ENCODE measurements at places on chromosomes 12 and 14.

GRCh38 chr12:132502149-132502881, 12.4 kb downstream of the FBRSL1 start:
- DNase-seq, result no peak

DNA sequence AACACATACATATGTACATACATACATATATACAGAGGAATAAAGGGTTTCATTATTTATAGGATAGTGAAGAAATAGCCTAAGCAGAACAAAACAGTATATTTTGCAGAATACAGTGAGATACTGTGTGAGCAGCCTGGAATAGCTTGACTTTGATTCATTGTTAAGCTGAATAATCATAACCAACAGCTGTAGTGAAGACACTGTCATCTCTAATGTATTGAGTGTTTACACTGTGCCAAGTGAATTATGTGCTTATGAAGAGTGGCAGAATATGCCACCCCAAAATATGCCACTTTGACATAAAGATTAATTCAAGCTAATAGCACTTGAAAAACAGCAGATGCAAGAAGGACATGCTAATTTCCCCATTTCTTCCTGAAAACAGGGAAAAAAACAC, 48.2 kb upstream of the LRFN5 start:
- DNase-seq, result no peak

- DNase-seq, result no peak
These were observed 114.2 kb downstream of the STXBP6 start for GRCh38 chr14:24935796-24936195.

DNA sequence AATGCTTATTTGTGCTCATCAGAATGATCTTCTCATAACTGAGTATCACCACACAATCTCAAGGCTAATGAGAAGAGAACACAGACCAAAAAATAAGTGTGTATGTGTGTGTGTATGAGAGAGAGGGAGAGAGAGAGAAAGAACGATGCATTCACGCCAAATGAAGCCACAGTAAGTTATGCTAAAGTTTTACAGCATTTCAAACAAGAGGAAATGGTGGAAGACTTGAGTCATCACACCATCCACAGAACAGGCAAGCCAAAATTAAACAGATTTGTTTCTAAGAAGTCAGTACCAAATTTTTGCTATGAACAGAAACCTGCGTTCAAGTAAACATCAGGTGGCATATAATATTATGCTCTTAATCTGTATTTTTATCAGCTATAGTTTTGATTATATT, 141.2 kb downstream of the MED13L start:
- no peak for DNase-seq

DNA sequence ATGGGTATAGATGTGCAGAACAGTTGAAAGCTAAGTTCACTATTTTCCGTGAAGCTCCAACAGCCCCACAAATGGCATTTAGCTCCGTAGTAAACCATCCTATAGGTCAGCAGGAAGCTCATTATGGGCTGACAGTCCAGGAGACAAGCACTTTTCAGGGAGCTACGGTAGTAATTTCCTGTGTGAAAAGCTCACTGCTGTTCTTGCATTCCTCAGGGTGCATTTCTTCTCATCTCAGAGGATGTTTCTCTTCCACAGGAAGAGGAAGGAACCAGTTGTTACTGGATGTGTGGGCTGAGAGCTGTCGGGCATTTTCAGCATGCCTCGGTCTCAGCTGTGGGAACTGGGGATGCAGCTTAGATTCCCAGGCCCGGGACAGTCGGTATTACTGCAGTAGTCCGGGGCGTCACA, 72.8 kb downstream of the GALNT4 start:
- no peak for DNase-seq

GRCh38 chr14:91059576-91060350, 678 bp downstream of the RPS6KA5 start:
- DNase-seq, result peak; percentile 38

DNA sequence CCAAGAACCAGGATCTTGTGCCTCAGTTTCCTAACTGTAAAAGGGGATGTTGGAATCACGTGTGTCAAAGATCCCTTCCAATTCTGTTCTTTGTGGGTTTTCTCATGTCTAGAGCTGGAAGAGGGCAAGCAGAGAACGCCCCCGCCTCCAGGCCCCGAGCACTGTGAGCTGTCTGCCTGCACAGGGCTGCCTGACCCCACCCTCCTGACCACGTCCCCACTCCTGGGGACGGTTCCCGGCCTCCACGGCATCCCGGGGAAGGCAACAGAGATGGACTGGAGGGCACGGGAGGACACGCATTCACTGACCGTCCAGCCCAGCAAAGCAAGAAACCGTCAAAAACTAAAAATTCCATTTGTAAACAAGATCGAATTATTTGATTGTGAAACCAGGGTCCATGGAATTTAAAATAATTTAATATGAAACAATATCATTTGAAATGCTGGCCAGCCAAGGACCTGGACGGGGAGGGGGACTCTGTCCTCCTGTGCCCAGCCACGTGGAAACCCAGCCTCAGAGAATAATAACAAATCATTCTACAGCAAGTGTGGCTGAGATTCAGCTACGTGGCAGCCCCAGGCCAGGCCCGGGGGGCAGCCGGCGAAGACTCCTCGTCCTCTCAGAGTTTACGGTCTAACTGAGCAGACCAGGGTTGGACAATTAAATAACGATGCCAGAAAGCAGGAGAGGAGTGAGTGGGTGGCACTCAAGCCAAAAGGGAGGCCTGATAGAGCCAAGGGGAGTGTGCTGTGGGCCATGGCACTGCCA, 87.3 kb upstream of the DIO3 start:
- DNase-seq, result no peak

Measured in activated T-cell treated with anti-CD3 and anti-CD28 coated beads for 24 hours (primary cell).